Occipital lobe (tissue), 3 donors: ENCODE measurements at places on chromosomes 16 and 17.
A peak's percentile ranks its signal among the peaks of the same experiment; 100 is the strongest.

- DNase-seq, result no peak
These were observed 292.0 kb downstream of the CPPED1 start for GRCh38 chr16:12511708-12512107.

DNA sequence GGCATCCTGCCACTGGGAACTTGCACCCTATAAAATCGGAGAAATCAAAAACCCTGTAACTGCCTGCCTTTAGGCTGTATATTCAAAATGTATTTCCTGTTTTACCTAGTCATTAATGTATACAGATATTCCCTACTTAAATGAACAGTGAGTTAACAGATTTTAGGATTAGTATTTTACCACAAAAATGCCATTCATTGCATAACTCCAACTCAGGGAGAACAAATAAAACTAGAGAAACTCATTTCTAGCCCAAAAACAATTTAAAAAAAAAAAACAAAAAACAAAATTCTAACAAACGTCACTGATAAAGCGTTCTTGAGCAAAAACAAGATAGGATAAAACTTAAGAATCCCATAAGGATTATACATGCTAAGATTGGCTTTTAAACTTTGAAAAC lies 3.7 kb upstream of the DHX33 start:
- no peak for DNase-seq

DNA sequence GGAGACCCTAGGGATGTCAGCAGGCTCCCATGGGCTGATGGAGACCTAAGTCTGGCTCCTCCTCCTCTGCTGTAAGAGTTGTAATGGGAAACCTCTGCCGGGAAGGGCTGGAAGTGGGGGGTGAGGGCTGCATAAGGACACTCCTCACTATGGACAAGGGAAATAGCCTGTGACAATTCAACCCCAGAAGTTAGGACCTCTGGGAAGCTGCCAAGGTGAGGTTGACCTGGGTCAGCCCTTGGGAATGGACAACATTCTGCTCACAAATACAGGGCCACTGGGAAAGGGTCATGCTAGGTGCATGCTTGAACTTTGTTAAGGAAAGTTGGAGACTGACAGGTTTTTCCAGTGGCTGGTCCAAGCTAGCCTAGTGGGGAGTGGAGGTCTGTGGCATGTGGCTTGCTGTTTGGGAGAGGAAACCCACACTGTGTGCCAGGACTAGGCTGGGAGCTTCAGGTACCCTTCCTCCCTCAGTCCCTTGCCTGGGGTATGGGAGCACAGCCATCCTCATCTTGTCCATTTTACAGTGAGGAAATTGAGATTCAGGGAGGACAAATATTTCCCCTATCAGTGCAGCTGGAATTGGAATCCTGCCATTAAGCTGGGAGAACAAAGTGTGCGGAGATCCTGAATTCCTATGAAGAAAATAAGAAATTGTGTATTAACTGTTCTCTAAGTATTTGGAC lies 190.4 kb downstream of the SALL1 start:
- DNase-seq, result no peak

- DNase-seq, result no peak
These were observed 6.5 kb upstream of the SDK2 start for GRCh38 chr17:73650617-73651200.

DNA sequence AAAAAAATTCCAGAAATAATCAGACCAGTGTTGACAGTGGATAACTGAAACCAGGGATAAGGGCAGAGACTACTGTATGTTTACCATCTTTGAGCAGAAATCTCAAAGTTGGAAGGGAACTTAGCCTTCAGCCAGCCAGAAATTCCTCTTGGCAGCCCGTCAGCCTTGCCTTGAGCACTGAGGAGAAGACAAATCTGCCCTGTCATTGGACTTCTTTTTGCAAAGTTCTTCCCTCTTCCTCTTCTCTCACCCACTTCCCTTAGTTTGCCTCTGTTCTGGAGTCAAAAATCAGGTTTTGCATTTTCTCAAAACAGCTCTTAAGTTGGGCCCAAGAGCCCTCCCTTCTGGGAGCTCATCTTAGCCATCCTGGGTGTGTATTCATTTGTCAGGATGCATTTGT lies 6.2 kb downstream of the TUFM start:
- DNase-seq, result no peak

GRCh38 chr16:75292691-75293090 lies 41.3 kb upstream of the BCAR1 start:
- no peak for DNase-seq

- no peak for DNase-seq
These were observed 14.3 kb downstream of the PIEZO1 start for GRCh38 chr16:88770461-88771293.

- no peak for DNase-seq
These were observed 42.7 kb upstream of the ANKFN1 start for GRCh38 chr17:56110463-56111135.

GRCh38 chr17:76643553-76644148 lies at the start of gene ST6GALNAC1:
Gene ST6GALNAC1, minus strand, starts transcription at chr17:76643757. Its CDS starts 119 bp downstream, at chr17:76643638.
- no peak for DNase-seq

- DNase-seq, result no peak
These were observed 12.9 kb downstream of the SYCE1L start for GRCh38 chr16:77211880-77212740.

DNA sequence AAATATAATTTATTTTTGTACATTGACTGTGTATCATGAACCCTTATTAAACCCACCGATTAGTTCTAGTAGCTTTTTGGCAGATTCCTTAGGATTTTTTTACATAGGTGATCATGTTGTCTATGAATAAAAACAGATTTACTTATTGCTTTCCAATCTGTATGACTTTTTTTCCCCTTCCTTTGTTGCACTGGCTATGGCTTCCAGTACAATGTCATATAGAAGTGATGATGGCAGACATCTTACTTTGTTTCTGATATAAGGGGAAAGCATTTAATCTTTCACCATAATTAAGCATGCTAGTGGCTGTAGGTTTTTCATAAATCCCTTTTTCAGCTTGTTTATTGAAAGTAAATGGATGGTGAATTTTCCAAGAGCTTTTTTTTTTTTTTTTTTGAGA lies 28.9 kb upstream of the NACA2 start:
- DNase-seq, result no peak

GRCh38 chr17:8318010-8318935 lies 8.2 kb downstream of the ARHGEF15 start:
- no peak for DNase-seq

- DNase-seq, result no peak
These were observed 6.4 kb downstream of the ZFPM1 start for GRCh38 chr16:88459366-88460073.

GRCh38 chr17:45070809-45071208 lies 9.7 kb downstream of the NMT1 start:
- no peak for DNase-seq

- DNase-seq, result no peak
These were observed 6.0 kb downstream of the CCDC137 start for GRCh38 chr17:81672504-81672903.

GRCh38 chr16:83300326-83300725 lies 507.5 kb upstream of the HSBP1 start:
- DNase-seq, result no peak

- no peak for DNase-seq
These were observed 16.3 kb downstream of the MAPT start for GRCh38 chr17:45910667-45911066.

DNA sequence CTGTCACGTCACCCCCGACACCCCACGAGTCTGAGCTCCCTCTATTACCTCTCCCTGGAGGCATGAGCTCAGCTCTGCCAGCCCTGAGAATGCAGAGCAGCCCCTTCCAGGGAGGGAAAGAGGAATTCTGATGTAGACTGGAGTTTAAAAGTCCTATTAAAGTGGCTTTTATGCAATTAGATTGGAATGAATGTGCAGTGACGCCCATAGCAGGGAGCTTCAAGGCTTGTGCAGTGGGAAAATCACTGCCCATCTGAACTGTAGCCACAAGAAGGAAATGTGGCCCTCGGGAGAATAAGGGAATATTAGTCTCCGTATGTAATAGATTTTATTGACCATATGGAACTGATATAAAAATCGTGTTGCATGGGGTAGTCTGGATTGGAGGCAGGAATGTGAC lies 66.9 kb downstream of the ZNF423 start:
- no peak for DNase-seq

GRCh38 chr17:66985338-66986237 lies 21.1 kb downstream of the CACNG4 start:
- DNase-seq, result no peak

DNA sequence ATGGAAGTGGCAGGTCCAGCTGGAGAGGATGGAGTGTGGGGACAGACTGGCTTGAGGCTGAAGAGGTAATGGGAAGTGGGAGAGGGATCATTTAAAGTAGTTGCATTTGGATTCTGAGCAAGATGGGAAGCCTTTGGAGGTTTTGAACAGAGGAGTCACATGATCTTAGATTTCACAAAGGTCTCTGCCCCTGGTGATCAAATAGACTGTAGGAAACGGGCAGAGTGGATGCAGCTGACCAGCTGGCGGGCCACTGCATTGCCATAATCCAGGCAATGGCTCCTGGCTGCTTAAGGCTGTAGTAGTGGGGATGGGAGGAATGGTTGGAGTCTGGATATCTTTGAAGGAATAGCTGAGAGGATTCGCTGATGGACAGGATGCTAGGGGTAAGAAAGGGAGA lies 81.5 kb downstream of the SLC6A2 start:
- DNase-seq, result no peak

GRCh38 chr17:80613732-80614071 lies 69.1 kb downstream of the RPTOR start:
- no peak for DNase-seq

DNA sequence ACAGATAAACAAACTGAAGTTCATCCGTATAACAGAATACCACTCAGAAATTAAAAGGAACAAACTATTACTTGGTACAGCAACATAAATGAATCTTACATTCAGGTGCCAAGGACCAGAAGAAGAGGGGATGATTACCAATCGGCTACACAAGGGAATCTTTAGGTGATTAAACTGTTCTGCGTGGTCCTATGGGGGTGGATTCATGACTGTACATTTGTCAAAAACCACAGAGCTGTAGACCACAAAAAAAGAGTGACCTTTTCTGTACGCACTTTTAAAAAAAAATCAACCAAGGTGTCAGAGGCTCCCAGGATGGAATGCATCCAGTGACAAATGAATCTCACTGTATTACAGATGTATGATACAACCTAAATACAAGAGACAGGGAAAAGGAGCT lies 110.8 kb downstream of the CDYL2 start:
- no peak for DNase-seq

DNA sequence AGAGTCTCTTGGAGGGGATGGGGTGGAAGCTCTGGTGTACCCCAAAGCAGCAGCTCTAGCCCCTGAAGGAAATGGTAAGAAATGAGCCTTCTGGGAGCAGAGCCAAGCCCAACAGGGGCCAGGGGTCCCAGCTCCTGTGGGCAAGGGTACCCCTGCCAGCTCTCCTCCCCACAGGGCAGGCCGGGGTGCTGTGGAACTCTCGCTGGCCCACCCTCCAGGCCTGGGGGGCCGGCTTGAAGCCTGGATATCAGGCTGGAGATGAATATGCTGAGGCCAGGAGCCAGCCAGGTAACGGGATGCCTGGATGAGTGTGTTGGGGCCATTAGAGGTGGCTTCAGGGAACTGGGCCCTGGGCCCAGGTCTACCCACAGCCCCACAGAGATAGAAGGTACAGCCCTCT lies 12.2 kb upstream of the CLDN9 start:
- no peak for DNase-seq

GRCh38 chr16:74951681-74952080 lies 33.2 kb downstream of the WDR59 start:
- no peak for DNase-seq

DNA sequence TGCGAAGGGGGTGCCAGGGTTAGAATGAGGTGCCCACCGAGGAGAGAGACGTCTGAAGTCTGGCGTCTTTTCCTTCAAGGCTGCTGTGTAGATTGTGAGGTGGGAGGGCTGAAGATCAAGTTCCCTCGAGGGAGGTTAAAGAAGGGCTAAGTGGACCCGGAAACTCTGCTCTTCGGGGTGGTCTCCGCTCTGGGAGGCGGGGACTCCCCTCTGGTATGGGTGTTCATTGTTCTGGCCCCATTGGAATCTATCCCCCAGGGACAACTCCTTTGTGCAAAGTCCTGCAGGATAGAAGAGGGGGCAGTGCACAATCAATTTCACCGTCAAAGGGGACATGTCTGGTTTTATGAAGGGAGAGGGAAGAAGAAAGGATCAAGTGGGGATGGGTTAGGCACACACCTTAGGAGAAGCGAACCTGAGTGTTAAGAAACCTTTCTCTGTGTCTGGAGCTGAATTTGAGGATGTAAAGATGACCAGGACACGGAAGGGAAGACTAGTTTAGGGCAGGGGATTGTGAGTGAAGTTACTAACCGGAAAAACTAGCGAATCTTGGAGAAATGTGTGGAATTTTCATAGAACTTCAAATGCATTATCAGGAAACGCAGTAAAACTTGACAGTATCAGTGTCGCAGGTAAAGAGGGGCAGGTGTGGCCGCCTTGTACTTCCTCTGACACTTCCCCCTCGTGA lies 809 bp upstream of the RAB34 start:
- no peak for DNase-seq

- DNase-seq, result no peak
These were observed 11.4 kb upstream of the FADS6 start for GRCh38 chr17:74904687-74905409.

GRCh38 chr17:58084317-58084981 lies 1.2 kb downstream of the DYNLL2 start:
- DNase-seq, result no peak

GRCh38 chr17:41710472-41711090 lies 1.6 kb upstream of the GAST start:
- peak; percentile 72 for DNase-seq

DNA sequence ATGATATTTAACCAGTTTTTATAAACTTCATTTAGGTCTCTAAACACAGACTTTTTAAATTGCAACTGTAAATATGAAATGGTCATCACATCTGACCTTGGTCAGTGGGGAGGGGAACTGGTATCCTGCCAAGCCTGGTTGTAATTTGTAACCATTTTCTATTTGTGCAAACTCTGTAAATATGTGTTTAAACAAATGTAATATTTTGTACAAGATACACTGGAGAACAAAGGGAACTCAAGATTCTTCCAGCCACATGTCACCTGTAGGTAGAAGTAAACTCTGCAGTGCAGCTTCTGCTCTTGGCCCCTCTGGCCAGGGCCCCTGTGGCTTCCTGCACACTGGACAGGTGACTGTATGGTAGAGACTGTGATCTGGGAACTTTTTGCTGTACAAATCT lies 35.8 kb downstream of the AKAP1 start:
- DNase-seq, result no peak

- DNase-seq, result no peak
These were observed 793.4 kb upstream of the CDH8 start for GRCh38 chr16:62829607-62830006.

DNA sequence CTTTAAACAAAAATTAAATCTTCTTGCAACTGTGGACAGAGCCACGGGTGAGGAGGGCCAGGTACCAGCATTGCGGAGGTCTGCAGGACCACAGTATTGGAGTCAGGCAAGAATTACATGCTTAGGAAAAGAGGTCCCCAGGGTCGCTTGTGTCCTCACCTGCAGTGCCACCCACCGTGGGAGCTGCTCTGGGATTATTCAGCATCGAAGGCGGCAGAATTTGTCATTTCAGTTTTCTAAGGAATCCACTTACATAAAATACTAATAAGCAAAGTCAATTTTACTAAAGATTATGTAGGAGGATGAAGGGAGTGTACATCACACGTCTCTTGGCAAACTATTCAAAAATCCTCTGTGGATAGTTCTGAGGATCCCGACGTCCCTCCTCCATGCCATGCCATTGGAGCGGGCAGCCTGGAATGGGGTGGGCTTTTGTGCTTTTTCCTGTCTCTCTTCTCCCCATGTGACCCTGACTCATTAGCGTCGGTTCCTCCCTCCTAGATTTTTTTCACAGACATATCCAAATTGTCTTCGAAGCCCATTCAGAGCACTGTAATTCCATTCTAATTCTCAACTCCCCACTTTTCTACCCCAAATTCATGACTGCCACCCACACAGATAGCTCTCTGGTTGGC lies 3.0 kb upstream of the PIK3R6 start:
- no peak for DNase-seq
